Cortex of kidney (tissue), 1 donor: ENCODE measurements at places on chromosomes 12 and 14.

GRCh38 chr12:124294780-124295341, at the start of gene RFLNA:
Gene RFLNA, plus strand, starts transcription at chr12:124295093. Its CDS starts 337 bp downstream, at chr12:124295430.
- DNase-seq: no peak

DNA sequence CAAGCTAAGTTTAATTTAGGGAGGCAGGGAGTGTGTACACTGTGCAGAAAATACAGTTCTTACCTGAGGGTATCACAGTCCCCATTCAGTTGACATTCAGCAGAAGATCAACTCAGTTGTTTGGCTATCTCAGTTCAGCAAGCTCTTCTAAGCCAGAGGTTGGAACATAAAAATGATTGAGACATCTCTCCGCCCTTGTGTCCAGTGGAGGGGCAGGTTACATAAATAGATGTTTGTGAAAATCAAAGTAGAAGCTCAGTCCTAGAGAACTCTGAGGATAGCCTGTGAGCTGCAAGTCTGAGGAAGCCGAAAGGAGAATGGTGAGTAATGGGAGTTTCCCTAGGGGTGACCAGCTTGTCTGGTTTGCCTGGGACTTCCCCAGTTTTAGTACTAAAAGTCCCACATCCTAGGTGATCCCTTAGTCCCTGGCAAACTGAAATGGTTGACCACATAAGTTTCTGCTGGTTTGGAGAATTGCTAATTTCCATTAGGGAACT, 251.4 kb upstream of the ATP2B1 start:
- DNase-seq: no peak

- no peak for DNase-seq
These were observed 58.4 kb downstream of the SOX5 start for GRCh38 chr12:23891115-23891514.

DNA sequence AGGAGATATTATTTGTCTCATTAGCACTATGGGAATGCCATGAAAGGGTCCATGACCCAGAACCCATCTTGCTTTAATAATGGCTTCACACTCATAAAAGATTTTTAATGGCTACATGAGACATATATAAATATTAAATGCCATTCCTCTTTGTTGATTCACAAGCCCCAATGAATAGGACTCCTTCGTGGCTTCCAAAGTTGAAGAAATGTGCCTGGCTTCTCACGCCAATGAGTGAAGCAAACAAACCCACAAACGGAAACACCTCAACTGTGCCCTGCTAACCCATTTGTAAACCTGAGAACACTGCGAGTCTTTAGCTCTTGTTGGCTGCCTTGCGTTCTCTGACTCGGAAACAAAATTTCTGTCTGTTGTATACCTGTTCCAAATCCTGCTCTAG, 381.7 kb upstream of the DDHD1 start:
- DNase-seq: no peak

- DNase-seq: no peak
These were observed 42.7 kb downstream of the SUSD6 start for GRCh38 chr14:69654116-69654515.

- DNase-seq: no peak
These were observed 279.6 kb downstream of the PDZRN4 start for GRCh38 chr12:41467591-41468325.

- DNase-seq: no peak
These were observed at the start of gene GDF11 for GRCh38 chr12:55742719-55743405. Gene GDF11, plus strand, starts transcription at chr12:55743122. Its CDS starts 195 bp downstream, at chr12:55743317.

DNA sequence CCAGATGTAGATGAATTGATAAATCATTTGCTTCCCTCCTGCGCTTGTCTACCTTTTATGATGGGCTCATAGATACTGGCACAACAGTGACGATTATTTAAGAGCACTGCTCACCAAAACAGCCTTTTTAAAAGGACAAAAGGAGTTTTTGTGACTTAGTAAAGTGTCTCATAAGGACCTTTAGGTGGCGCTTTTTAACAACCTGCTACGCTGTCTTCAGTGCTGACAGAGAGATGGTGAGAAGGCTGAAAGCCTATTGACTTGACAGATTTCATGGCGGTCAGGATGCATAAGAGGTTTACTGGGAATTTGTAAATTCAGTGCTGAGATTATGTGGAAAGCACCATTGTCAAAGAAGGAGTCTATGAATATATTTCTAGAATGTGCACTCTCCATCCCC, 87.6 kb downstream of the SLC15A5 start:
- DNase-seq: no peak
